Aorta (tissue), 5 donors: ENCODE measurements at places on chromosomes 1 and 21. TPM values are rescaled to one million over a fixed set of nuclear protein-coding genes. Genes with fewer than 3 reads are reported as not detected.

Gene IL10
- polyA plus RNA-seq, result 3.0 TPM

Gene CNN3
- 138 TPM for polyA plus RNA-seq

- DNase-seq, result no peak
These were observed 3.6 kb upstream of the IL12RB2 start for GRCh38 chr1:67304023-67304422.

DNA sequence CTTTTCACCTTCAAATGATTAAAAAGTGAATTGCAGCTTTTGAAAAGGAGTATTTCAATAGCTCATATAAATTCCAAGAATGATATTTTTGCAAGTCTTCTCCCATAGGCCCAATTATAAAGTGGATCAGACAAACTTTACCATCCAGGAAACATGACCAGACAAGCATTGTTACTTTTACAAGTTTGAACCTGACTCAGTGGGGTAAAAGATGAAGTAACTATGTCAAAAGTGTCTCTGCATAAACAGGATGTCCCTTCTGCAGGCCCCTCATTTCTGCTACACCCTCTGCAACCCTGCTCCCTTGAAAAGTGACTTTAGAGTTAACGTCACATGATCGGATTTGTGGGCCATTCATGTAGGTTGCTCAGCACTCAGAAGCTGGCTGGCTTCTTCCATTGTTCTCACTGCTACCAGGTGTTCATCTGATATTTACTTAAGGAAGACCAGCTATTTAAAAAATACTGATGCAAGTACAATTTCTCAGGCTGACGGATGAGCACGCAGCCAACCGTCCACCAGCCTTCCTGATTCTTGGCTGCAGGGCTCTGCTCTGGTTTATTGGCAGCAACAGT lies 32.3 kb downstream of the URB1 start:
- no peak for DNase-seq

DNA sequence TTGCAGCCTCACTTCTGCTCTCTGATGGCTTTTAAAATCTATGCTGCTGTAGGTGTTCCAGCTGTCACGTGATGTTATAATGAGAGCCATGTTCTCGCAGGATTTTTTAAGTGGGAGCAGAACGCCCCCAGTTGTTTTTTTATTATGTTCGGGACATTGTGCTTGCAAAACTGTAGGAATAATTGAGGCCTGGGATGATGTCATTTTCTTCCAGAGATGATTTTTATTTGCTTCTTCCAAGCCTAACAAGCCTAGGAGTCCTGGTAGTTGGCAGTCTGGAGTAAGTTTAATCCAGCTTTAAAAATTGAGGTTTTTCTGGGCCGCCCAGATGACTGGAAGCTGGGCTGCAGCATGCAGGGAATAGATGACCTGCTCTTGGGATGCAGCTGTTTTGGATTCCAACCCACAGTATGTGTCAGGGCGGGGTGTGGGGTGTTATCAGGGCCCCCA lies 34.6 kb upstream of the CHIT1 start:
- no peak for DNase-seq
